ENCODE measurements at places on chromosomes 3 and 15.

- no peaks in the 10 kb centered on the region for H3K27me3 ChIP-seq
- no peak for DNase-seq
- H3K36me3 ChIP-seq, result no peaks in the 10 kb centered on the region
- H3K27ac ChIP-seq, result no peak overlapping the region
These were observed 168.3 kb downstream of the SPATA16 start for GRCh38 chr3:172972717-172973116.

DNA sequence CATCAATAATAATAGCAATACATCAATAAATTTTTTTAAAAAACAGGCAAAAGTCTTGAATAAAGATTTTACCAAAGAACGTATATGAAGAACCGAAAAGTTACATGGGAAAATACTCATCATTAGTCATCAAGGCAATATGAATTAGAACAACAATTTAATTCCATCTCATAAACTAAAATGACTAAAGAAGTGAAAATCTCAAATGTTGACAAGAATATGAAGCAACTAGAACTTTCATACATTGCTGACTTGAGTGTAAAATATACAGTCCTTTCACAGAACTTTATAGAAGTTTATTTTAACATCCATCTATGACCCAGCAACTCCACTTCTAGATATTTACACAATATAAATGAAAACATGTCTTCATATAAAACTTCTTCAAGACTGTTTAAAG is 35.3 kb upstream of the ABHD10 start:
- no peak for DNase-seq
- H3K4me1 ChIP-seq, result no peaks in the 10 kb centered on the region
- H3K27ac ChIP-seq, result no peak overlapping the region
- no peaks in the 10 kb centered on the region for H3K36me3 ChIP-seq

- no peak overlapping the region for H3K27ac ChIP-seq
- DNase-seq, result no peak
- peaks cover 74% of the 10 kb centered on the region for H3K36me3 ChIP-seq
- H3K4me3 ChIP-seq, result no peak overlapping the region
These were observed 119.2 kb downstream of the LRIG1 start for GRCh38 chr3:66381626-66382025.

GRCh38 chr3:159855599-159856346 is 132.9 kb upstream of the IL12A start:
- H3K4me1 ChIP-seq, result no peaks in the 10 kb centered on the region
- no peak for DNase-seq

DNA sequence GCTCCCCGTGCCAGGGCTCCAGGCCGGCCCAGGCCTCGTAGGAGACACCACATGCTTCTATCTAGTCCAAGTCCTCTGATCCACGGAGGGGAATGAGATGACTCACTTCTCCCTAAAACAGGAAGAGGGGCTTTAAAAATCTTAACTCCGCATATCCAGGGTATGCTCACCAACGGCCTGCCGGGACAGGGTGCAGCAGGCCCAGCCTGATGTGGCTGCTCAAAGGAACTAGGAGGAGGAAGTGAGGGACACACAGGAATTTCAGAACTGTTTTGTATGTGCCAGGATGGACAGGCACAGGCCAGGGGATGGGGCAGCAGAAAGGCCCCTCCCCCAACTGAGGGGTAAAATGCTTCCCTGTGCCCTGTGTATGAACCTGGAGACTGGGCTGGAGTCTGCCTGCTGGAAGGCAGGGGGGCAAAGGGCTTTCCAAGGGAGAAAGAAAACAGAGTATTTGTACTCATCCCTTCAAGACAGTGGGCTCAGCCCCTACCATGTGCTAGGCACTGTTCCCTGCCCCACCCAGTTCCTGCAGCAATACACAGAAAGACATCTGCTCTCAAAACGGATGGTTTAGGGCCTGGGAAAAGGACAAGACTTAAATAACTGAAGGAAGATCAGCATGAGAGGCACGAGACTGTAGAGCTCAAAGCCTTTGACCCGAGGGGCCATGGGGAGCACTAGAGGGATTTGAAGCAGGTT is 22.1 kb downstream of the CHDH start:
- no peaks in the 10 kb centered on the region for H3K27me3 ChIP-seq
- H3K36me3 ChIP-seq, result no peaks in the 10 kb centered on the region
- H3K27ac ChIP-seq, result no peak overlapping the region
- H3K4me3 ChIP-seq, result no peak overlapping the region
- DNase-seq, result no peak
- H3K4me1 ChIP-seq, result no peaks in the 10 kb centered on the region

DNA sequence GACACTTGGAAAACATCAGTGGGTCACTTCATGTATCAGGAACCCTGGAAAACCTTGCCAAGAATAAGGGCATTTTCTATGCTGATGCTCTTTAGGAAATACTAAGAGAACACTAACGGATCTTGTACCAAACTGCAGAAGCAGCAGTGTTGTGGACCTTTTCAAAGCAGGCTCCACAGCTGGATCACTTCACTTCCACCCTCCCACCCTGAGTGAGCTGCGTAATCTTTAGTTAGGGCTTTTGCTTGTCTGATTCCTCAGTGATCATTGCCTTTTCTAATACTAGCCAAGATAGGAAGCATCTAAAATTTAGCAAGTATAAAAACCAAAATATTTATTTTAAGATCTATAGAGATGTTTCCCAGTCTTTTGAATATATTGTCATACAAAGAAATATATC is 229.0 kb downstream of the EPHA6 start:
- H3K4me3 ChIP-seq, result no peak overlapping the region
- H3K36me3 ChIP-seq, result no peaks in the 10 kb centered on the region
- H3K27ac ChIP-seq, result no peak overlapping the region
- DNase-seq, result no peak

- H3K27me3 ChIP-seq, result no peaks in the 10 kb centered on the region
- H3K4me3 ChIP-seq, result no peak overlapping the region
These were observed 27.5 kb downstream of the AQP9 start for GRCh38 chr15:58165661-58166060.

GRCh38 chr3:104362319-104362718 is 1004.4 kb upstream of the ALCAM start:
- no peaks in the 10 kb centered on the region for H3K27me3 ChIP-seq
- DNase-seq, result no peak
- no peaks in the 10 kb centered on the region for H3K36me3 ChIP-seq
- no peak overlapping the region for H3K4me3 ChIP-seq
- no peaks in the 10 kb centered on the region for H3K4me1 ChIP-seq

DNA sequence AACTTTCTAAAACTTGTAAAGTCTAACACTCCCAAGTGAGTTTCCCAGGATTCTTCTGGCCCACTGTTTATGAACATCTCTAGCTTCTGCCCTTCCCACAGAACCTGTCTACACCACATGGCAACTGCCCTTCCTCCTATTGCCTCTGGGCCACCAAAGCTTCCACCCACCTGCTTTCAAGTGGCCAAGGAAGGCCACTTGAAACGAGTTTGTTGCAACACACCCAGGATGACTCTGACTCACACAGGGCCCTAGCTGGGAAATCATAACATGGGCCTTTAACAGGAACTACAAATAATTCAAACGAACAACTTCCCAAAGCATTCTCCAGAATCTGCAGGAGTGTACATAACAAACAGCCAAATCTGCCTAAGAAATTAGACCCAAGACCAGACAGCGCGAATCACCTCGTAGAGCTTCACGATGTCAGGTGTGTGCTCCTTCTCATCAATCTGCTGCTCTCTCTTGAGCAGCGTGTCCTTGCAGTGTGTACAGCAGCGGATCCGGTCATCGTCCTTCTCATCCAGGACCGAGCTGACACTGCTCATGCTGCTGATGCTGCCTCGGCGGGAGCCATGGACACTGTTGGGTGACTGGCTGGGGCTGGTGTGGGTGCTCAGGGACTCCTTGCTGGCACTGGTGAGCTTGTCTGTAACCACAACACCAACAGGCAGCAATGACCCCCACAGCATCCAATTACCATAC is 16.8 kb downstream of the RBSN start:
- peaks cover 86% of the 10 kb centered on the region for H3K36me3 ChIP-seq
- no peaks in the 10 kb centered on the region for H3K4me1 ChIP-seq
- no peaks in the 10 kb centered on the region for H3K27me3 ChIP-seq
- H3K4me3 ChIP-seq, result no peak overlapping the region

- H3K4me3 ChIP-seq, result no peak overlapping the region
- H3K36me3 ChIP-seq, result no peaks in the 10 kb centered on the region
- no peak for DNase-seq
- no peak overlapping the region for H3K27ac ChIP-seq
- no peaks in the 10 kb centered on the region for H3K27me3 ChIP-seq
- no peaks in the 10 kb centered on the region for H3K4me1 ChIP-seq
These were observed 25.3 kb downstream of the PRR20G start for GRCh38 chr3:127262533-127262932.

Data from effector memory CD4-positive, alpha-beta T cell (primary cell).